ENCODE measurements at places on chromosomes 3 and 15.

DNA sequence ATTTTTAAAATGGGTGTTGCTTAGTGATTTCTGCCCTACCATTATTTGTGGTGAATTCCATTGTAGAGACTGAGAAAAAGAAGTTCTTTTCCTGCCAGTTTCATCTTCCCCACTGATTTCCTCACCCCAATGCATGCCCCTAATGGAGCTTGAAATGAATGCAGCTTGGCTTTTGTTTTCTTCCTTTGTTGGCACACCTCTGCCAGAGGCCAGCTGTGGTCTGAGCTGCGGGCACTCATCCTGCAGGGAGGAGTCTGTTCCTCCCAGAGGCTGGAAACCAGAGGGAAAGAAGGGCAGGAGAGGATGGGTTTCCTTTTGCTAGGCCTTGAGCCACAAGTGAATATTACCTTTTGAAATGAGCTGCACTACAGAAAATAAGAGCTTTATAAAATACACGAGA, 9.3 kb upstream of the ST8SIA2 start:
- DNase-seq: no peak

GRCh38 chr3:111956995-111957734, 21.7 kb upstream of the ABHD10 start:
- no peak for DNase-seq

DNA sequence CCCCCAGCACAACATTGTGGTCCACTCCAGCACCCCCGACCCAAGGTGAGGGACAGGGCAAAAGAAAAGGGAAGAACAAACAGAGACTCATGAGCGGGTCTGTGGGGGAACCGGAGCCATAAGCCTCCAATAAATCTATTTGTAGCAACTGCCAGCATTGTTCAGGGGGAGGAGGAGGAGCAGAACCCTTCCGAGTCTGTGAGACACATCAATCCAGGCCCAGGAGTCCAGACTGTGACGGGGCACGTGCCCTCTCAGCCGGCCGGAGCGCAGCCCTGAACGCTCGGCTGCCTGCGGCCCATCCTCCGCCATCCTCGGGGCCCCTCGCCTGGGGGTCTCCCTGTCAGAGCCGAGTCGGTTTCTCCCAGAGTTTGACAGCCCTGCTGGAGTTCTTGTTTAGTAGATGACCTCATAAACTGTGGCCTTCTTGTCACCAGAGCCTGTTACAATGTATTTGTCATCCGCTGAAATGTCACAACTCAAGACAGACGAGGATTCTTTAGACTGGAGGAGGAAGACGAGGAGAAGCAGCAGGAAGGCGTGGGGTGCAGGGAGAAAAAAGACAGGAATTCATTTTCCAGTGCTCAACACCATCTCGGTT, 47.9 kb downstream of the TLE3 start:
- DNase-seq: no peak

DNA sequence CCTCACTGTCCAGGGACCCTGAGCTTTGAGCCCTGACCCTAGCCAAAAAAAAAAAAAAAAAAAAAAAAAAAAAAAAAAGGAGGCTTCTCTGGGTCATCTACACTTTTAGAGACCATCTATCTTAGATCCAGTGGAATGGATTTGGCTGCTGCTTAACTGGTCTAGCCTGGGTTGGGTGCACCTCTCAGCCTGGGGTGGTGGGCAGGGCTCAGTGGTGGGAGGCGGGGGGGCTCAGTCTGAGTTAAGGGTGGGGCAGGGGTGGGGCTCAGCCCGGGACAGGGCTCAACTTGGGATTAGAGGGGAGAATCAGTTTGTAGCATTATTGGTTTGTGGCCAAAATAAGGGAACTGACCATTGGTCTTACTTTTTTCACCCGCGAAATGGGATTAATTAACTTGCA, 139.2 kb downstream of the TPRA1 start:
- no peak for DNase-seq

GRCh38 chr3:170258105-170258487, 35.9 kb downstream of the PRKCI start:
- DNase-seq: no peak

DNA sequence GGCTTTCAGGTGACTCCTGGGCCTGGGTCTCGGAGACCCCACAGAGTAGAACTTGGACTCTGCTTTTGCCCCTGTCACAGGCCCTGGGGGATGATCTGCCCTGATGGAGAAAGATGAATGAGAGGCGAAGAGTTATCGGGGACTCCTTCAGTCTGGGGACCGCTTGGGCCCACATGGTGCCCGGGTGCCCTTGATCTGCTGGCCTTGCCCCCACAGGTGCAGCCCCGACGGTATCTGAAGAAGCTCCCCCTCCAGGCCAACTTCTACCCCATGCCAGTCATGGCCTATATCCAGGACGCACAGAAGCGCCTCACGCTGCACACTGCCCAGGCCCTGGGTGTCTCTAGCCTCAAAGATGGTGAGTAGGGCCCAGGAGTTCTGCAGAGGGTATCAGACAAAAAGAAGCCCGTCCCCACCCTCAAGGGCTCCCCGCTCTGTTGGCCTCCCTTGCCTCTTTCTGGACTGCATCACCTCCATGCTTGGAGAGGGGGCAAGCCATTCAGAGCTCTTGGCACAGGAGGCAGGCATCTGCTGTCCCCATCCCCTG, 10.4 kb downstream of the MAN2A2 start:
- DNase-seq: no peak

- DNase-seq: no peak
These were observed 19.9 kb downstream of the TRANK1 start for GRCh38 chr3:36924744-36925521.

- no peak for DNase-seq
These were observed 157.3 kb downstream of the PLCH1 start for GRCh38 chr3:155587581-155587980.

- DNase-seq: no peak
These were observed 7.7 kb downstream of the CCR2 start for GRCh38 chr3:46361408-46362283.

DNA sequence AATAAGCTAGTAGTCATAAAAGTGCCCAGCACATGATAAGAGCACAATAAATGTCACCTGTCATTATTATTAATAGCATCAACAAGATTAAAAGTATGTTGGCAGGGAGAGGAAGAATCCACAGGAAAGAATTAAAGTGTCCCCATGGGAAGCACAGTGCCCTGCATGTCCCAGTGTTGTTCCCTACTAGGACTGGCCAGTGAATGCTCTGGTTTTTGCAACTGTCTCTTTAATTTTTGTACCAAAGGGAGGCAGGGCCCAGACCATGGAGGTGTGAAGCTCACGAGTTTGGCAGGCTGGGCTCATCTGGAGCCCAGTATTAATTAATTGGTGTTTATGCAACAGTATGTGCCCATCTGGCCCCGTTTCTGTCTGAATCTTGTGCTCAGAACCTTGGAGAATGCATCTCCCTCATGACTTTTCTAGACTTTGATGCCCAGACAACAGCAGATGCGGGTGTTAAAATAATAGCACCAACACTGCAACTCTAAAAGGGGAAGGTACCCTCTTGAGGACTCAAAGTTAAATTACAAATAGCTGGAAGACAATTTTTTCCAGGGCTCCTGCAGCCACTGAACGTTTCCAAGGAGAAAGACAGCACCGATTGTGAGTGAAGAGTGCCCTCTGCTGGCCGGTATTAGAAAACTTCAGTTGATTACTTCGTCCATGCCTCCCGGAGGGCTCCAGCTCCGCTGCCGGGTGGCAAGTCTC, 71.9 kb upstream of the SPATA12 start:
- no peak for DNase-seq

GRCh38 chr3:66851894-66852613, 146.1 kb upstream of the KBTBD8 start:
- no peak for DNase-seq

DNA sequence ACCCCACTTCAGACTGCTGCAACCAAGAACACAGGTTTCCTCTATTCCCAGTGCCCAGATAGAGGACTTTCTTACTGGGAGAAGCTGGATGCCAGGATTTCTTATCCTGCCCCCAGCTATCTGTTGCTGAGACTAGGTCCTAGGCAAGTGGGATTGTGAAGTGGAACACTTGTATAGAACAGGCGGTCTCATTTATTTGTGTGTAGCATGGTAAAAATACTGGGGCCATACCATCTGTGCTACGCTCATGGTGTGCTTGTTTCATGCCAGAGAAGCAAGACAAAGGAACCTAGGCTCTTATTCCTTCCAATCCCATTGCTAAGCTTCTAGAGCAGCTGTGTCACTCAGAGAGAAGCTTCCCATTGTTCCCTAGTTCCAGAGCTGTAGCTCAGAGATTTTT, 191.5 kb upstream of the EPHA6 start:
- DNase-seq: no peak

DNA sequence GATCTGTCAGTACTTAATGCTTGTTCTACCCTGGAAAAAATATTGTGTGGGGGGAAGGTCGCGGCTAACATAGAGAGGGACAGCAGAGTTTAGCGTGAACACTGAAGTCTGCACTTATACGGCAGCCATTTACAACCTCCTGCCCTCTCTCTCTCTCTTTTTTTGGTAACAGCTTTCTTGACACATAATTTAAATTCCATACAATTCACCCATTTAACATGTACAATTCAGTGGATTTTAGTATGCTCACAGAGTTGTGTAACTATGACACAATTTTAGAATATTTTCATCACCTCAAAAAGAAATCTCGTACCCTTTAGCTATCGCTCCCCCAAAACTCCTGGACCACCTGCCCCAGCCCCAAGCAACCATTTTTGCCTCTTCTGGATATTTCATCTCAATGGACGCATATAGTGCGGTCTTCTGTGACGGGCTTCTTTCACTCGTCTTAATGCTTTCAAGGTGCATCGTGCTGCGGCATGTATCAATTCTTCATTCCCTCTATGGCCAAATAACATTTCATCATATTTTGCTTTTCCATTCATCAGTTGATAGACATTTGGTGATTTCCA, 141.8 kb downstream of the XXYLT1 start:
- DNase-seq: no peak
